ENCODE measurements at places on chromosomes 7 and 10.
A peak's percentile ranks its signal among the peaks of the same experiment; 100 is the strongest.

DNA sequence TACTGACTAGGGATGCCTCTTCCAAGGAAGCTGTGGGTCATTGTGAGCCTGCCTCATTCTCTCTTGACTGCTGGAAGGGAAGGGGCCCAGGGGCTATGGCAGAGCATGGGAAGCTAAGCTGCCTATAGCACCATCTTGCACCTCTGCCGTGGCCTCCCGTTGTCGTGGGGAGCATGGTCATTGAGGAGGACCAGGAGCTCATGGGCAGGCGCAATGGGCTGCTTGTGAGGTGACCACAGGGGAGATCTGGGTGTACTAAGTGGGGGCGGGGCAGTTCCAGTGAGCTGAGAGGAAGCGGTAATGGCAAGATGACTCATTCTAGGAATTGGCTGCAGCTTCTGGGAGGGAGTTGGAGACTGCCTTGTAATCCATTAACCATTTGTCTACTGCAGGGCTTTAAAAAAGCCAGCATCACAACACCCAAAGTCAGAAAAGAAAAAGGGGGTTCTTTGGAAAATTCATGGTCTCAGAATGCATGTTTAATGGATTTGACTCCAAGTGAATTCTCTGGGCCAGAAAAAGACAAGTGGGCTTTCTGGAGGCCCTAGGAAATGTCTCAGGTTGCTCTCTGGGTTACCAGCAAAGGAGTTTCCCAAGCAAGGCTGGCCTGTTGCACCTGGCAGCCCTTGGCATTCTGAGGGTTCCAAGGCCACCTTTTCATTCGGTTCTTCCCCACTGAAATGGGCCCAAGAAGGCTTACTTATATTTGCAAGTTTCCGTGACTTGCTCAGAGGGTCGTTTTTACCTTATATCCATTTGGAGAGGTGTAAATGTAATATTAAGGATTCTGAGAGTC is 3.6 kb downstream of the DUSP5 start:
- DNase-seq, result peak; percentile 78

- no peak for DNase-seq
These were observed 97.6 kb downstream of the CUX1 start for GRCh38 chr7:101915000-101915399.

GRCh38 chr7:8817448-8818036 is 384.1 kb downstream of the NXPH1 start:
- no peak for DNase-seq

GRCh38 chr10:49512121-49512809 is 26.7 kb downstream of the ERCC6 start:
- DNase-seq, result no peak

DNA sequence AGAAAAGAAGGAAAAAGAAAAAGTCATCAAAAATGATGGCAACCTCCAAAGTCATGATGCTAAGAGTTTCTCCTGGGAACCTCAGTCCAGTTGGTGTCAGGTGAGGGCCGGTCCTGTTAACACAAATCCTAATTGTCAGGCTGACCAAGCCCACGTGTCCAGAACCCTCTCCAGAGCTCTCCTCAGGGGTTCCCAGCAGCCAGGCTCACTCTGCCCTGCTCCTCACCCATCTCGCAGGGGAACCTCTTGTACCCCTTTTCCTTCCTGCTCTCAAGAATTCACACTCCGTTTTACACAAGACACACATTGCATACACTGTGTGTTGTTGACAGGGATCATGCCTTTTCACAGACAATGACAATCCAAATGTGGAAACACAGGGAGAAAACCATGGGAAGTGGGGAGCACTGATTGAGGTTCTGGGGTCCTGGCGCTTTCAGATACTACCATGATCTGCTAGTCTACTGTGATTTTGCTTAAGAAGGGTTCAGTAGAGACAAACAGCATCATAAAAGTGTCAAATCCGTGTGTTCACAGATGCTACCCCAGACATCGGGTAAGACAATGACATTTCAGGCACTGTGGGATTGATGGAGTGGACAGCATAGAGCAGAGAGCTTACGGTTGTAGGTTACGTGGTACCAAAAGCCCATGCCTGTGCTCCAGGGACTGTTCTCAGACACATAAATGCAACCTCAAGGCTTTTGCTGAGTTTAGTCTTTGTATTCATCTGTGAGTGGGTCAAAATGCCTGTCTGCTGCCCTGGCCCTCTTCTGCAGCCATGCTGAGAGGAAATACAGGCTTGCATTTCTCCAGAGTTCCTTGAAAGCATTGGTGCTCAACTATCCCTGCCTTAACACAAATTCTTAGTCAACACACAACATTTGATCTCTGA is 16.0 kb downstream of the IL2RA start:
- no peak for DNase-seq

DNA sequence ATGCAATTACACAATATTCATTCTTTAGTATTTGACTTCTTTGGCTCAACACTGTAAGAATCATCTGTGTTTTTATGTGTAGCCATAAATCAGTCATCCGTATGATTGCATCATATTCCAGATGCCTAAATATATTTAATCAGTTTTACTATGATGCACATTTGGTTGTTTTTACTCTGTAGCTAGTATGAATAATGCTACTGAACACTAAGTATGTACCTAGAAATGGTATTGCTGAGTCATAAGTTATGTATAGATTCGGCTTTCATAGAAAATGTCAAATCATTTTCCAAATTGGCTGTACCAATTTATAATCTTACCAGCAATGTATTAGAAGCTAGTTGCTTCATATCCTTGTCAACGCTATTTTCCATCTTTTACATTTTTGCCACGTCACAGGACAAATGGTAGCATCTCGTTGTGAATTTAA is 197.3 kb upstream of the PLXNA4 start:
- peak; percentile 77 for DNase-seq

- DNase-seq, result no peak
These were observed 22.3 kb downstream of the CNTNAP2 start for GRCh38 chr7:146138926-146139325.

DNA sequence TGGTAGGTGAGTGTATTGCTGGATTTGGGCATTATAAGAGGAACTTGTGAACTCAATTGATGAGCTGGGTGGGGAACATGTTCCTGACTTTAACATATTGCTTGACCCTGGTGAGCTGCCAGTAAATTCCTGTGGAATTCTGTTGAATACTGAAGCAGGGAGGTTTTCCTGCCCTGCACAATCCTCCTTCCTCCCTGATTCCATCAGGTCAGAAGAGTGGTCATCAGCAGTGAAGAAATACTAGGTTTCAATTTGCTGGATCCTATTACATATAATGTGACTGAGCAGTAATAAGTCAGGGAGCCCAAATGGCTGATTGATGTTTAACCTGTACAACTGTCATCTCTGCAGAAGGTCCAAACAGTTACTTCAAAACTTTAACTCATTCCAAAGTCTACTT is 581.2 kb downstream of the SUGCT start:
- DNase-seq, result no peak

DNA sequence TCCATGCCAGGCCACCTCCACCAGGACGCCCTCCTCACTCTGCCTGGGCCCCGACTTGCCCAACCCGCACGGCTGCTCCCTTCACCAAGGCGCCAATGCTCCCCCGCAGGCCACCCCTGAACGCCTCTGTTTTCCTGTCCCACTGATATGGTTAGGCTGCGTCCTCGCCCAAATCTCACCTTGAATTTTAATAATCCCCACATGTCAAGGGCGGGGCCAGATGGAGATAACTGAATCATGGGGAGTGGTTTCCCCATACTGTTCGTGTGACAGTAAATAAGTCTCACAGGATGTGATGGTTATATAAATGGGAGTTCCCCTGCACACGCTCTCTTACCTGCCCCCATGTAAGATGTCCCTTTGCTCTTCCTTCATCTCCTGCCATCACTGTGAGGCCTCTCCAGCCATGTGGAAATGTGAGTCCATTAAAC is 29.8 kb downstream of the RSU1 start:
- DNase-seq, result no peak

GRCh38 chr10:1199345-1199673 is 143.1 kb downstream of the WDR37 start:
- no peak for DNase-seq

DNA sequence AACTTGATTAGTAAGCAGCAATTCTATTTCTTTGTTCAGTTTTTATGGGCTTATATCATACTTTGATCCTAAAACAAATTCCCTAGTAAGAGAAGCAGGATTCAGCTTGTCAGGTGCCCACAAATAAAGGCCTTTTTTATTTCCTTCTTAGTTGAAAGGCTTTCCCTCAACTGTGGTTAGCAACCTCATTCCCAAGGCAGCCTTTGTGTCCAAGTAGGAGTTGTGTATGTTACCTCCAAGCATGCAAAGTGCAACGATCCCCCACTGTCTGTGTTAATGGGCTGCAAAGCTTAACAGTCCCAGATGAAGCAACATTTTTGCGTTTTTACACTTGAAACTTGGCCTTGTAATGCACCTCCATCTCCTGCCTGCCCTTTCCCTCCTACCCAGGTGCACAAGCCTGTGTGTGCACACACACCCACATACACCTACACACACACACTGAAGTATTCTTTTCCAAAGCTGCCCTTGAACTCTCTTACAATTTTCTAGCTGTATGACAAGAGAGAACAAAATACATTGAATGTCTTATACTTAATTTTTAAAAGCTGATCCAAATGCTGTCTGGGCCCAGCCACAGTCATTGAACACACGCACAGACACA is 278.2 kb downstream of the SNX13 start:
- DNase-seq, result peak; percentile 99

DNA sequence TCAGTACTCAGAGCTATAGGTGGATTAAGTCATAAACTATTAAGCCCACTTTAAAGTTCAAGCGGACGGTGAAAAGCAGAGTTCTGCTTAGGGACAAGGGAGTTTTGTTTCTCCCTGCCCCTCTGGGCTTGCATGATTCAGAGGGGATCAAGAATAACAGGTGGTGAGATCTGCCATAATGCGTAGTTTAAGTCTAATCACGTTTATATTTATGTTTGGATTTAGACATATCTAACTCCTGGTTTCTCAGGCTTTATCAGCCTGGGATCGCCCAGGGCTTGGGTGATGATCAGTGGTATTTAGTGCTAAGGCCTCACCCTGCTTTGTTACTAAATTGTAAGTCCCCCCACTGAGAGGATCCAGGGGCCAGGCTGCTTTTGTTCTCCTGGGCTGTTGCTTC is 335.4 kb upstream of the NRP1 start:
- DNase-seq, result no peak

DNA sequence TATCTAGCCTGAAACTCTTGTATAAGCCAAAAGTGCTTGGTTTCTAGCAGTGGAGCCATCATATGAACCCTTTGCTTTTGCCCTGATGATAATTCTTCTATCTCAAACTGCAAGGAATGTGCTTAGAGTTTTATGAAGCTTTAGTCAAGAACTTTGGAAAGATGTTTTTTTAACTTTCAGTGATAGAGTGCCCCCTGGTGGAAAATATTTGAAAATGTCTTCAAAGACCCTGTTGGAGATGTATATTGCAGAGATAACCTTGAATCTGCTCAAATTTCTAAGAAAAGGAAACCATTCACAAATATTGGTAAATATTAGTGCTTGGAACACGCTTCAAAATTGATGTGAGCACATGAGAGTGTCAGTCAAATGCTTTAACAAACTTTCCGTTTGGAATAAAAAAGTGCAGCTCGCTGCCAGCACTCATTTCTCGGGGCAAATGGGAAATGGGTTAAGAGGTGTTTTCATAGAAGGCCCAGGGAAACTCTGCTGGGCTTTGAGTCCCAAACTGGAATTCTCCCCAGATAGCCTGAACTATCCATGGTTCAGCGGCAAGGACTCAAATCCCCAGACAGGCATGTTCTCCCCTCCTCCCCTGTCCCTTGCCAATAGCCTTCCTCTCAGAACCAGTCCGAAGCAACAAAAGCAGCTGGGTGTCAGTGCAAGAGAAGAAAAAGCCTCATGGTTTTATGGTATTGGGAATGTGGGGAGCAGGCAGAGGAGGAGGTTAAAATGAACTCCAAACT is 129.3 kb downstream of the MYOF start:
- no peak for DNase-seq

DNA sequence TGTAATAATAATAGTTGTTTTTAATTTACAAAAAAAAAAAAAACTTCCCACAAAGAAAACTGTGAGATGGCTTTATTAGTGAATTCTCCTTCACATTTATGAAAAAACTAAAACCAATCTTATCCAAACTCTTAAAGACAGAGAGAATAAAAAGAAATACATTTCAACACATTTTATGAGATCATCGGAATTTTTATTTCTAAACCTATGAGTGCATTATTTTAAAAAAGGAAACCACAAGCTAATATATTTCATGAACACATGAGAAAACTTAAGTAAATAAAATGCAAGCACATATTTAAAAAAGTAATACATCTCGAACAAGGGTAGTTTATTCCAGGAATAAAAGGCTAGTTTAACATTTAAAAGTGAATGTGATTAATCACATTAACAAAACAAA is 31.5 kb downstream of the C7orf25 start:
- DNase-seq, result no peak

DNA sequence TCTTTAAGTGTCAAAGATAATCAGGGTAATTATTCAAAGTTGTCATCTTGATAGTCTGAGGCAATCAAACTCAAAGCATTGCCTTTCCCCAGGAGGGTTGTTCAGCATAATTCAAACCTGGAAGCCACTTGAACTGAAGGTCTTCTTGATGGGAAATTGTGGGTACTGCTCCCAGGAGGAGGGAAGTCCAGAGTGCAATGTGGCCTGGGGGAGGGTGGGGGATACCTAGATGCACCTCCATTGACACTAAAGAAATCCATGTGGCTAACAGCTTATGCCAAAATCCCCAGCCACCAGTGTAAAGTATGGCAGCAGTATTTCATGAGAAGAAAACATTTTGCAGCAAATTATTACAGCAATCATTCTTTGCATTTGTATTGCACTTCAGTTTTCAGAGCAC is 114.9 kb downstream of the STRA8 start:
- DNase-seq, result no peak

GRCh38 chr7:48887500-48887899 is 36.8 kb upstream of the CDC14C start:
- peak; percentile 16 for DNase-seq

GRCh38 chr10:43036481-43037428 is 40.1 kb upstream of the RET start:
- DNase-seq, result no peak

- no peak for DNase-seq
These were observed 15.5 kb upstream of the SFMBT2 start for GRCh38 chr10:7426349-7426748.

- DNase-seq, result no peak
These were observed 491.7 kb downstream of the ARL4A start for GRCh38 chr7:13179011-13179582.

- DNase-seq, result no peak
These were observed 29.3 kb downstream of the DOCK4 start for GRCh38 chr7:112176693-112177415.
